Retina (tissue), 1 donor: ENCODE measurements at places on chromosomes 11 and 22.

- DNase-seq = no peak
Measured at GRCh38 chr11:71188886-71189767, 63.2 kb downstream of the SHANK2 start.

- peak; percentile 69 for DNase-seq
Measured at GRCh38 chr11:130827451-130828377, 88.6 kb downstream of the SNX19 start.

DNA sequence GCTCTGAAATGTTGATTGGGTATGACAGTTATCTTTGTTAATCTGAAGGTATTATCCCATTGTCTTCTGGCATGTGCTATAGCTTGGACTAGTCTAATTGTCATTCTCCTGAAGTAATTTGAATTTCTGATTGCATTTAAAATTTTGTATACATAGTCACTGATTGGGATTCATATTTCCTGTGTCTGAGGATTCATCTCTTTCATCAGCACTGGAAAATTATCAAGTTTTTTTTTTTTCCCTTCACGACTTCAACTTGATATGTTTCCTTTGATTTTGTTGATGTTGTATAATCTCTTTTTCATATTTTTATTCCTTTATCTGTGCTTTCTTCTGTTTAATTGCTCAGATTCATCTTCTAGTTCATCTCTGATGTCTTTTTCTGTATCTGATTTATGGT is 104.1 kb downstream of the DDX10 start:
- no peak for DNase-seq

- peak; percentile 63 for DNase-seq
Measured at GRCh38 chr22:26169315-26170111, at the start of gene SEZ6L. Gene SEZ6L (plus strand): TSS chr22:26169462. CDS start chr22:26169670, 208 bp downstream.

GRCh38 chr11:15291885-15292284 is 177.2 kb downstream of the INSC start:
- DNase-seq = no peak

DNA sequence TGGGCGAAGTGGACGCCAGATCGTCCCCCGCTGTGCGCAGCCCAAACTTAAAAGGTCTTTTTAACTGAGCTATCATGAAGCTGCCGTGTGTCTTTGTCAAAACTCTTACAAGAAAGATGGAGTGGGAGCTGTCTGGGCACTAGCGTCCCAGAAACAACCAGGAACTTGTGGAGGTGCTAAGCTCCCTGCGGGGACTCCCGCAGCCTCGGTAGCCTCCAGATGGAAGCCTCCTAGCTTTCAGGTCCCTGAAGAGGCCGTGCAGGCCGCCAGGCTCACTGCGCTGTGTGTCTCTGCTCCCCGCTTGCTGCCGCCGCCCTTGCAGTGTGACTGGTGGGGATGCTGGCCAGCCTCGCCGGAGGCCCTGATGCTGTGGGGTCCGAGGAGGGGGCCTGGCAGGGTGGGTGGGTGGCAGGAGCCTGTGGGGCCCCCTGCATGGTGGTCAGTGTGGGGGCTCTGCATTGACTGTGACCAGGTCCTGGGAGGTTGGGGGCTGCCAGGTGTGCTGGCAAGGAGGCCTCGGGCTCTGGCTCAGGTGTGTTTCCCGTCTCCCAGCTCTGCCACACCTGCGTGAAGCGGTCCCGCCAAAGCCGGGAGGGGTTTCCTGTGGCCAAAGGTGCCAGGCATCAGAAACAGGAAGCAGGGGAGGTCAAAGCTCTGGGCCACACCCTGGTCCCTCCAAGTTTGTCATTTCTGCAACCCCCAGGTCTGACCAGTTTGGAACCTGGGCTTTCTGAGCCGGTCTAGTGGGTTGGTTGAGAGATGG is 1.2 kb downstream of the TRABD start:
- peak; percentile 36 for DNase-seq

- DNase-seq = no peak
Measured at GRCh38 chr22:19517171-19517500, 7.1 kb downstream of the CLDN5 start.

- no peak for DNase-seq
Measured at GRCh38 chr11:120386774-120387371, 50.7 kb downstream of the ARHGEF12 start.

DNA sequence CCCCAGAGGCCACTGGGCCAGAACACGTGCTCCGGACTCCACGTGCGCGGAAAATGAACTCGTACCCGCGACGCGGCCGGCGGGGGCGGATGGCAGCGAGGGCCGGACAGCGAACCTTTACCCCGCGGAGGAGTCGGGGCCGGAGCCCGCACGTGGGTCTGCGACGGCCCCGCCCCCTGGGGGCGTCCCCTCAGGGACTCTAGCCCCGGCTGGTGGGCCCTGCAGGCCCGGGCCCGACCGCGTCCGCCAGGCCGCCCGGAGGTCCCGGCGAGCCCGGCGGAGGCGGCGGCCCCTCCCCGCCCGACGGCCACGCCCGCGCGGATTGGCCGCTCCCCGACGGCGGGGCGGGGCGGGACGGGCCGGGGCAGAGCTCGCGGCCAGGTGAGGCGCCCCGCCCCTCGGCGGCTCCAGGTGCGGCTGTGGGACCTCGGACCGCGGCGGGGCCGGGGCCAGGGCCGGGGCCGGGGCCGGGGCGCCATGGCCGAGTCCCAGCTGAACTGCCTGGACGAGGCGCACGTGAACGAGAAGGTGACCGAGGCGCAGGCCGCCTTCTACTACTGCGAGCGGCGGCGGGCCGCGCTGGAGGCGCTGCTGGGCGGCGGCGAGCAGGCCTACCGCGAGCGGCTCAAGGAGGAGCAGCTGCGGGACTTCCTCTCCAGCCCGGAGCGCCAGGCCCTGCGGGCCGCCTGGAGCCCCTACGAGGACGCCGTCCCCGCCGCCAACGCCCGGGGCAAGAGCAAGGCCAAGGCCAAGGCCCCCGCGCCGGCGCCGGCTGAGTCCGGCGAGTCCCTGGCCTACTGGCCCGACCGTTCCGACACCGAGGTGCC is at the start of gene FAM83F:
TSS of gene FAM83F (plus strand) at position 389 of the 827 bp plus-strand sequence. CDS start at position 478, 89 bp downstream.
- no peak for DNase-seq

DNA sequence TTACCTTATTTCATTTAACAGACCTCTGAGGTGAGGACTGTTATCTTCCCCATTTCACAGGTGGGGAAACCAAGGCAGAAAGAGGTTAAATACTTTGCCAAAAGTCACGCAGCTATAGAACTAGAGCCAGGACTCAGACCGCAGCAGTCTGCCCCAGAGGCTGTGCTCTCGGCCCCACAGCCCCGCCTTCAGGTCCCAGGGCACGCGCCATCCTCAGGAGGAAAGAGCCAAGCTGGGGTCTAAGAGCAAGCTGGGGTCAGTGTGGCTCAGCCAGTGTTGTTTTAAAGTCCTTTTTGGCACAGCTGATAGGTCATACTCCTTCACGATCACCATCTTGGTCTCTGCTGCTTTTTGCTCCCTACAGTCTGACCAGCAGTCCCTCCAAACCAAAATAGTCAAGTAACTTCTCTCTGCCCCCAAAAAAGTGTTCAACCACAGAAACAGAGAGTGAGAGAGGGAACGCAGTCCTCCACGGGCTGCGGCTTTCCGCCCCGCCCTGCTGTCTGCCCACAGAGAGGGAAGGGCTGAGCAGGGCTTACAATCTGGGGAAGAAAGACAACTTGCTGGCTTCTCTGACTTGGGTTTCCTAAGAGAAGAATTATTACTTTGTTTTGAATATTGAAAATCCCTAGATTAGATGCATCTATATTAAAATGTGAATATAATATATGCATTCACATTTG is 137.2 kb upstream of the OPCML start:
- DNase-seq = no peak

GRCh38 chr11:86889001-86889341 is 66.2 kb downstream of the FZD4 start:
- DNase-seq = no peak

GRCh38 chr11:65613091-65613928 is 711 bp downstream of the MAP3K11 start:
- no peak for DNase-seq

- DNase-seq = no peak
Measured at GRCh38 chr11:120350637-120351036, 14.4 kb downstream of the ARHGEF12 start.

DNA sequence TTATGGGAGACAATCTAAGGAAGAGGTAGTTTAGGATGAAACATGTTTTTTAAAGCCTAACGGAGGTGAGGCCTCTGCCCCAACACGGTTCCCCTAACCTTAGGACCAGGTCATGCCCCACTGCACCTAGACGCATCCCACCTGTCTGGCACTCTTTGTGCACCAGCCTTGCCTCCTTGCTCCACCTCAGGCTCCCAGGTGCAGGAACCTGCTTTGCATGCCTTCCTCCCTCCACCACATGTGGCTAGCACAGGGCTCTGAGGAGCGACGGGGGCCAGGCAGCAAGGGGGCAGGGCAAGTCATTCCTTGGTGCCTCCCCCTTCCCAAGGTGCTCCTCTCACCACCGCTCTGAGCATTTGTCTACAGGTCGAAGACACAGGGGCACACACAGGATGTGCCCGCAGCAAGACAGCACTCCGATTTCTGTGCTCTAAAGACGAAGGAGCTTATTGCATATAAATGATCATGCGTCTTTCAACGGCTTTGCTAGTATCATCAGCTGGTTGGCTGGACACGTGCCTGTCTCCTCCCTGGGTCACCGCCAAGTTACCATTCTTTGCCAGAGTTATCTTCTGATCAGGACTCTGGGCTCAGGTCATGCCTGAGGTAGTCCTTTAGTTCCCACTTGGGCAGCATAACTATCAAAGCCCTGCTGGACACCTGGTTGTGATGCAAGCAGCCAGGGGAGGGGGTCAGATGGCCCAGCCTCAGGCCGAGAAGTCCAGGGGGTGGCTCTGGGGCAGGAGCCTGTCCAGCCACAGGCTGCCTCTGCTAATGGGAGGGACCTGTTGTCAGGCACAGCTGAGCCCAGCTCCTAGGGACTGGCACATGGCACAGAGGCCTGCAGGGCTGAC is 172.0 kb upstream of the NTM start:
- no peak for DNase-seq

DNA sequence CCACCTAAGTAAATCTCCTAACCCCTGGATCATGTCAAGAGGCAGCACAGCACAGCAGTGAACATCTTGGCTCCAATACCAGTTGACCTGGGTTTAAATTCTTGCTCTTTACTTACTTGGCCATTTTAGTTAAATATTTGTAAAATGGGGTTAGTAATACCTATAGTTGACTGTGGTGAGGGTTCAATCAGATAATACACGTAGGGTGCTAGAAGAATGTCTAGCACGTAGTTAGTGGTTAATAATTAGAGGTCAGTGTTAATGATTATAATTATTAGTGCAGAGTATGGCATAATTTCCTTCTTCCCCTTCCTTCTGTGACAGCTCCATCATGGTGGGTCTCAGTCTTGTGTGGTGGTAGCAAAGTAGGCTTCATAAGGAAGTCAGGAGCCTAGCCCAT is 520.8 kb downstream of the INSC start:
- no peak for DNase-seq

DNA sequence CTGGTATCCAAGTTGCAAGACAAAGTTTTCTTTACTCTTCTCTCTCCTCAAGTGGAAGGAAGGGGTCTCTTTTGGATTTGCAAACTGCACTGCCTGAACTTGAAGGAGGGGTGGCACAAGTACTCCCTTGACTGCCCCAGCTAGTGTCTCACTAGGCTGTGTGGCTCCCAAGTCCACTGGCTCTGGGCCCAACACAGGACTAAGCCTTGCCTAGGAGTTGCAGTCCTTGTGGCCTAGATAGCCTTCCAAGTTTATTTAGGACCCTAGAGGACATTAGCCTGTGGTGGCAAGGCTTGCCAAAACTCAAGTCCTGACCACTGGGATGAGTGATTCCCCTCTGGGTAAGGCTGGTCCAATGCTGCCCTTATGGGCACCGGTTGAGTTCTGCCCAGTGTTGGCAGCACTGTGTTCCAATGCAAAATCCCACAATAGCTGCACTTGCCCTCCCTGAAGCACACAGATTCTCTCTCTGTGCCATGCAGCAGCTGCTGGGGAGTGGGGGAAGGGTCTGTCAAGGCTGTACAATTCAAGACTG is 10.2 kb upstream of the WEE1 start:
- no peak for DNase-seq

- DNase-seq = no peak
Measured at GRCh38 chr11:32034680-32035079, 56.2 kb upstream of the RCN1 start.

GRCh38 chr11:88313441-88313840 is 24.1 kb downstream of the CTSC start:
- no peak for DNase-seq

GRCh38 chr11:122998727-122999366 is 17.2 kb upstream of the BSX start:
- DNase-seq = no peak

DNA sequence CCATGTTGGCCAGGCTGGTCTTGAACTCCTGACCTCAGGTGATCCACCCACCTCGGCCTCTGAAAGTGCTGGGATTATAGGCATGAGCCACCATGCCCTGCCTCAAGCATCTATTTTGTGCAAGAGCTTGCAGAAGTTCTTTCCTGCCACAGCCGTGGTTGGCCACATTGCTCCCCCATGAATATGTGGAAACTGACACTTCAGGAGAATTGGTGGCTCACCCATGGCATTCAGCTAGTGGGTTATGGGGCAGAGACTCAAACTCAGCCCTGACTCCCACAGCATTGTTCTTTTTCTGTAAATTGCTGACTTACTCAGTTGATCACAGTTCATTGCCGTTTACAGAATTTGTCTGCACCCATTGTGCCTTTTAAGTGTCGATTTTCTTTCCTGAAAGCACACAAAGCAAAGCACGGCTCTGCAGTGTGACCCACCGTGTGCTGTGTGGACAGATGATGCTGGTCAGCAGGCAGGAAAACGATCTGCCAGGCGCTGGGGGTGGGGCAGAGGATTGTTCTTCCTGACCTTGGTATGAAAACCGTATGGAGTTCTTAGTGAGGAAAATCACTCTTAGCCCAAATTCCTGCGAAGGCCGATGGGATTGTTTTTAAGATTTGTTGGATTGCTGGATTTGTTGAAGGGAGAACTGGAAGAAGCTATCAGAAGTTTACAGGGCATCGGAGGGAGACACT is 115.6 kb downstream of the PTPRJ start:
- no peak for DNase-seq

DNA sequence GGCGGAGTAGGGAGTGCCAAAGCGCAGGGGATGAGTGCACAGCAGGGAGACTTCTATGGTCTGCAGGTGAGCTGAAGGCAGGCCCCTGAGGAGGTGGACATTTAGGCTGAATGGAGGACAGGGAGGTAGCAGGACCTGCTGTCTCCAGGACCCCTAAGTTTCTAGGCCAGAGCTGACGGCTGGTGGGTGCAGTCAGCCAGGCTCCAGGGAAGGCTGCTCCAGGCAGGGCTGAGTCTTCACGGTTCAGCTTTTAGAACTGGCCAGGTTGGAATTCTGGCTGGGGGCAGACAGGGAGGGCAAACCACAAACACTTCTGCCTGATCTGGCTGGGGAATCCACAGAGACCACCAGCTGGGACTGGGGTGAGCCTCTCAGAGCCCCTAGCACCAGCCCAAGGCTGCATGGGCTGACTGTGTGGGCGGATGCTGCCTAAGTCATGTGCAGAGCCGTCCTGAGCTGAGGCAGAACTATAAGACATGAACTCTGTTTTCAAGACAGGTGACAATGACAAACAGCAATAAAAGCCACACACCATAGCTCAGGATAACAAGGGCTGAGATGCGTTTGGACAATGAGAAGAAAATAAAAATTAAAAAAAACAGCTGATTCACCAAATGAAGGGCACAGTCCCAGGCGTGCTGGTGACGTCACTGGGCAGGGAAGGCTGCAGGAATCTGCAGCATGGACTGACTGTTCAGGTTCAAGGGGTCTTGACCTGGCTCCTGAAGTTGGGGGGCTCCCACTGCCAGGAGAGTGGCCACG is 10.4 kb upstream of the MALAT1 start:
- peak; percentile 32 for DNase-seq
